ENCODE measurements at places on chromosomes 3 and 15. TPM values are rescaled to one million over a fixed set of nuclear protein-coding genes. Genes with fewer than 3 reads are reported as not detected.

CYFIP1 gene
- total RNA-seq: 107 TPM

CACNA2D3 gene
- under 0.01 TPM for total RNA-seq

EPHA6 gene
- total RNA-seq: not detected

P2RY13 gene
- total RNA-seq: not detected

ATP13A4 gene
- not detected for total RNA-seq

MRPL47 gene
- 33.6 TPM for total RNA-seq

GPR171 gene
- total RNA-seq: not detected

TERC gene
- total RNA-seq: 144 TPM

TMEM158 gene
- 4.7 TPM for total RNA-seq

SYNM gene
- total RNA-seq: 4.0 TPM

CHCHD4 gene
- 9.1 TPM for total RNA-seq

SKIL gene
- total RNA-seq: 69.8 TPM

PCBP4 gene
- 22.4 TPM for total RNA-seq

NXPE3 gene
- 8.3 TPM for total RNA-seq

SCN5A gene
- under 0.01 TPM for total RNA-seq

SH2D7 gene
- not detected for total RNA-seq

FBXL2 gene
- 23.6 TPM for total RNA-seq

Measured in osteoblast (primary cell).